A172 (cell line): ENCODE measurements at places on chromosomes 5 and 9.

GRCh38 chr9:111914749-111915424, 18.3 kb downstream of the UGCG start:
- DNase-seq: no peak

- no peak for DNase-seq
Measured at GRCh38 chr9:134936346-134937163, 18.8 kb upstream of the FCN1 start.

DNA sequence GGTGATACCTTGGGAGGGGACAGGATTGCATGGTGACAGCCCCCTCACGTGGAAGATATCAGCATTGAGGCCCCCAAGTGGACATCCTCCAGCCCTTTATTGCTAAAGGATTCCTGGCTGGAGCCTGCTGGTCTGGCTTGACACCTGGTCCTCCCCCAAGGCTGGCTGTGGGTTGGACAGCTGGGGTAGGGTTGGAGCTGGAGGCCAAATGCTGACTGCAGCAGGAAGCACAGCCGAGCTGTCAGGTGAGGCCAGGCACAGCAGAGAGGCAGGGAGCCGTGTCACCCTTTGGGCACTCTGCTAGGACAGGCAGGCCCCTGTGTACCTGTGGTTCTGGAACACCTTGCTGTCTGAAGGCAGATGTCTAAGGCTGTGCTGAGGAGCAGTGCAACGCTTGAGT, 2.2 kb downstream of the CACFD1 start:
- no peak for DNase-seq

DNA sequence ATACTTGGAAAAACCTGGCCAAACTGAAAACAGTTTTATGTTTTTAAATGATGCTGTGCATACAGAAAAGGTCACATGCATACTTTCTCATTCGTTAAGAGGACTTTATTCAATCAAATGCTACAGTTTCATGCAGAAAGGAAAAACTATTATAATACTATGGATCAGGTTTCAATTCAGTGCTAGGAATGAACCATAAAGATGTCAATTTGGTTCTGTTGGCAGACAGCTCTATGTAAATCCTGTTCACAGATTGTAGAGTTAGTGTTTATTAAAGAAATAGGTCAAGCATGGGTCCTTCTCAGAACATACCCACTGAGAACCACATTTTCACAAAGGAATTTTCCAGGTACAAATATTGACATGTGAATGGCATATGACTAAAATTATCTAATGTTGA, 57.1 kb downstream of the RETREG1 start:
- DNase-seq: no peak

DNA sequence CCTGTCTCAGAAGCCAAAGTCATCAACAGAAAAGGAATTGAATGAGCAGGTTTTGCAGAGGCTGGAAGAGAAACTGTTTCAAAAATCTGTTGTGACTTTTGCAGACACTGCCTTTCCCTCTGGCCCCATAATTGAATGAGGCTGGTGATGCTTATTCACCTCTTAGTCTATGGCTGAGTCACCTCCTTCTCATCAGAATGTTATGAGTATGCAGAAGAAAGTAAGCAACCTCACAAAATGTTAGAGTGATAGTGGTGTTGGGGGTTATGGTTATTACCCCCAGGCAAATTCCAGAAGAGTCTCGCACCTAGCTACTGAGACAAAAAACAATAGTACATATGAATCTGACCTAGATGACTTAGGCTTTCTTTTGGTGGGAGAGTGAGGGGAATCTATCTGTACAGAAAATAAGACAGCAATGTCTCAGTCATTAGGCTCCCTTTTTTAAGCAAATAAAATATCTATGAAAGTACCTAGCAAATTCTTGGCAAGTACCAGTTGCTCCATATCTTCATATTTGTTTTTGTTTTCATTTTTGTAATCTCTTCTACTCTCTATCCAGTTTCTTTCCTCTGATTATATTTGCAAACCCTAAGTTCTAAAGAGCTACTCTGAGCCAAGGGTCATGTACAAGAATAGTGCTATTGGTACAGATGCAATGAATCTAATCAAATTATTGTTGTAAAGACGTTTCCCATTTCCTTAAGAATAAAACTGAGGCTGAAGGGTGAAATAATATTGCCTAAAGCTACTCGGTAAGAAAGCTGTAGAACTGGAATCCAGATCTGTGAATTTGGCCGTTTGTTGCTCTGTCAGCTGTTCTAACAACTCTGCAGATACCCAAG, 498.1 kb upstream of the TNC start:
- peak; percentile 87 for DNase-seq

DNA sequence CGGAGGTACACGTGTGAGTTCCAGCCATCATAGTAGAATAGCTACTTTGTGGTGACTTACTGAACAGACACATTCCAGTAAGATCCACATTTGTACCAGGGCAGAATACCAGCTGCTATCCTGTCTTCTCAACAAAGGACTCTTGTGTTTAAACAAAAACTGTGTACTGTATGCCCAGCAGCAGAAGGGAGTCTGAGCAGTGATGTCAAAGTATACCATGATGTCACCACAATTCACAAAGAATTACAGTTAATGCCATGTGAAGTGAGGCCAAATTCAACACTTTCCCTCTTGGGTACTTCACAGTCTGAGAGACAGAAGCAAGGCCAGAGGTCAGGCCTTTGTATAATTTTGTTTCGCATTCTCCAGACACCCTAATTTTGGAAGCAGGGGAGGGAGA, 137.0 kb downstream of the ADAMTSL1 start:
- DNase-seq: no peak

DNA sequence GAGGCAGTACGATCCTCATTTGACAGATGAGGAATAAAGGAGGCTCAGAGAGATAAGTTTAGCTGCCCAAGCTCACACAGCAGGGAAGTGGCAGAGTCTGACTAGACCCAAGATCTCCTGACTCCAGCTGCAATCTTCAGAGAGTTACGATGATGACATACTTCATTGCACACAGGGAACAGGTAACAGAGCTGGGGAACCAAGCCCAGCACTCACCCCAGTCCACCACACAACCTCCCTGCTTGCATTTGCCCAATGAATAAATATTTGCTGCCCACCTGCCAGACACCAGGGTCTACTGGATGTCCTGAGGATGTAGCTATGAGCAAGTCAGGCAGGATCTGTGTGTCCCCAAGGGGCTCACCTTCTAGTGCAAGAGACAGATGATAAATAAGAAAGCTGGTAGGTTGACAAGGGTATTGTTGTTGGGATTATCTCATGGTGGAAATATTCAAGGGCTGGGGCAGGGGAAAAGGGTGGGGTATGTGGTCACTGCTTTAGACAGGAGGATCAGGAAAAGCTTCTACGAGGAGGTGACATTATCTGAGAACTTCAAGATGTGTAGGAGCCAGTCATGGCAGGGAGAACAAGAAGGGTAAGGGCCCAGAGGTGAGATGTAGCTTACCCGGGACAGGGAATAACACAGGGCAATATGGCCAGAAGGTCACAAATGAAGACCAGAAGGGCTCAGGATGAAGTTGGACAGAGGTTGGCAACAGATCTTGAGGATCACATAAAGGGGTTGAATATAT, 28.6 kb upstream of the CPEB4 start:
- DNase-seq: peak; percentile 32

- no peak for DNase-seq
Measured at GRCh38 chr5:156909180-156909579, 53.8 kb downstream of the TIMD4 start.

GRCh38 chr5:34897646-34898045, 17.7 kb downstream of the RAD1 start:
- DNase-seq: no peak

- DNase-seq: no peak
Measured at GRCh38 chr5:131218392-131218791, 45.5 kb upstream of the CDC42SE2 start.

DNA sequence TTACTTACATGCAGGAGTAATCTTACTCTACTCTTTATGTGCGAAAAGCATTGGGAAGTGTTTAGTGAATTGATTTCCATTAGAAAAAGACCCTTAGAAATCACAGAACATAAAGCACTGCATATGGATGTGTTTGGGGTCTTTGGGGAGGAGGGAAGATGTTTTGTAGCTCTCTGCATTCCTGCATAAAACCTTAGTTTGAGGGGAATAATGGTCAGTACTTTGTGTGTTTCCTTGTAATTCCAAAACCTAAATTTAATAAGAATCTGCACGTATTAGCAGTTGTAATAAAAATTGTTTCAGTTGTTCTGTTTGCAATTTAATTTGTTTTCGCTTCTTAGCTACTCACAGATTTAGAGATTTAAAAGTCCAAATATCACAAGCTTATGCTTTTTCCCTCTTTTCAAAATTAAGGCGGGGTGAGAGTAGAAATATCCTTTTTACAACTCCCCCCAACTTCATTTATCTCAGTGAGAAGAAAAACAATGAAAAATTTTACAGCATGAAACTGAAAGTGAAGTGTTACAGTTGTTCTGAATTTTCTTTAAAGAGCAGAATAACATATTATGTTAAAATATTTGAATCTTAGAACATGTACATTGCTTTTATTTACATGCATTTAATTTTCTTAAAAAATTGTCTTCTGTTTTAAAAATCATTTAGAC, 143.8 kb downstream of the SMARCA2 start:
- DNase-seq: peak; percentile 15
